ENCODE measurements at places on chromosomes 3 and 15. TPM values are rescaled to one million over a fixed set of nuclear protein-coding genes. Genes with fewer than 3 reads are reported as not detected.

GRCh38 chr3:32487781-32488473 lies 14.7 kb downstream of the CMTM6 start:
- DNase-seq = no peak

GRCh38 chr15:59931646-59932261 lies 72.4 kb upstream of the FOXB1 start:
- no peak for DNase-seq

GRCh38 chr3:107990926-107991325 lies 99.9 kb downstream of the CD47 start:
- no peak for DNase-seq

- no peak for DNase-seq
Observed at GRCh38 chr3:171200052-171200749, 173.7 kb upstream of the SLC2A2 start.

DNA sequence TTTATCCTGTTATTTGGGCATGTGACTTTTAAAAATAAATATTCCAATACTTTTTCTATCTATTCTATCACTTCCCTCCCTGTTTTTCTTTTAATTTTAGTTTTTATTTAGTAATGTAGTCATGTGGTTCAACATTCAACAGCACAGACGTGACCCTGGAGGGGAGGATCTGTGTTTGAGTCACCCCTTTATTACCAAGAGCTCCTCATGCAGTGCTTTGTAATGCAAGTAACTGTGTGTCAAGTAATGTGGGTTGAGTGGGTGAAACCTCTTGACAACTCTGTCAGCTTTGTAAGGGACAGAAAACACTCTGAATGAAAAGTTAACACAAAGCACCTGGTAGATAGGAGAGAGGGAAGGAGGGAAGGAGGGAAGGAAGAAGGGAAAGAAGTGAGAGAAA lies 89.7 kb upstream of the FGF12 start:
- no peak for DNase-seq

Gene ATP6V1A
- 99.6 TPM for total RNA-seq

Measured in lung (tissue), 17 donors.